Vagina (tissue), 2 donors: ENCODE measurements at places on chromosomes 13 and 19.

DNA sequence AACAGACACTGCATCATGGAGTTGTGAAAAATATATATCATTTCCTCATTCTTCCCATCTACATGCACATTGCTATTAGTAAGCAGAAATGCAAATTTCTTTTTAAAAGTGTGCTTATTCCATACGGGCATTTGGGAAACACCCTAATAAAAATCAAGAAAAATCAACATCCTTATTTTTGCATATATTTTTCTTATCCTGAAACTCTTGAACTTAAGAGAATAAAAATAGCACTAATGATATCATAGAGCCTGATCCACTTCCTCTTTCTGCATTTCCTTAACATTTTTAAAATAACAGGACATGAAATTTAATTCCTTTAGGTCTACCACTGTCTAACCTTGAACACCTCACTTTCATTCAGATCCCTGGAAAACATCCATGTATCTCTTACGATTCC lies 123.3 kb downstream of the VWA8 start:
- DNase-seq = no peak

- no peak for DNase-seq
These were observed 102.2 kb downstream of the PIBF1 start for GRCh38 chr13:72884101-72884500.

GRCh38 chr19:57241176-57241575 lies 744 bp downstream of the ZNF805 start:
- DNase-seq = peak; percentile 32

DNA sequence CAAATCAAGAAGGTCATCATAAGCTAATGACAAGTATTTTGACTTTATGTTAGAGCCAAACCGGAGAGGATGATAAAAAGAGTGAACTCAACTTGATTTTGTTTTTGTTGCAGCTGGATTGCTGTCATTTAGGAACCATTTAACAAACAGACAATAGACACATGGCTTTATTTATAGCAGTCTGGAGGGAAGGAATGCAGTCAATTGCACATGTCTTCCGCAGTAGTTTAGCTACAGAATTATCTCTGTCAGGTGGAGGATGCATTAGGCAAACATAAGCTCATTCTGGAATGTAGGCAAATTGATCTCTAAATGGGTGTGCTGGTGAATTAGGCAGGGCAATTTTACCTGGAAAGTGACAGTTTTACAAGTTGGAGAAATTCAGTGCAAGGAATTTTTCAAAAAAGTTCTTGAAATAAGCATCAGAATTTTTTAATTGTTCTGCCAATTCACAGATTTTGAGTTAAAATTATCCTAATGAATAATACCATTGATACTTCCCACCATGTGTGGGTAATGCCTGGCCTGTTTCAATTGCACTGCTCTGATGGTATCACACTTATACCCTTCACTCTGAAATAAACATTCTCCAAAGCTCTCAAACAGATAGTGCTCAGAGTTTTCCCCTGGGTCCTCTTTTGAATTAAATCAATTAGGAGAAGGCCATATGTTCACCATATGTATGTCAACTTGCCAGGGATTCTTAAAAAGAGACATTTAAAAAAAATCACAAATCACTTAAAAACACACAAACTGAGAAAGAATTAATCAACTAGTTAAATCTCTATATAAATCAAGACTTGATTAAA lies 318.3 kb downstream of the NDFIP2 start:
- no peak for DNase-seq

DNA sequence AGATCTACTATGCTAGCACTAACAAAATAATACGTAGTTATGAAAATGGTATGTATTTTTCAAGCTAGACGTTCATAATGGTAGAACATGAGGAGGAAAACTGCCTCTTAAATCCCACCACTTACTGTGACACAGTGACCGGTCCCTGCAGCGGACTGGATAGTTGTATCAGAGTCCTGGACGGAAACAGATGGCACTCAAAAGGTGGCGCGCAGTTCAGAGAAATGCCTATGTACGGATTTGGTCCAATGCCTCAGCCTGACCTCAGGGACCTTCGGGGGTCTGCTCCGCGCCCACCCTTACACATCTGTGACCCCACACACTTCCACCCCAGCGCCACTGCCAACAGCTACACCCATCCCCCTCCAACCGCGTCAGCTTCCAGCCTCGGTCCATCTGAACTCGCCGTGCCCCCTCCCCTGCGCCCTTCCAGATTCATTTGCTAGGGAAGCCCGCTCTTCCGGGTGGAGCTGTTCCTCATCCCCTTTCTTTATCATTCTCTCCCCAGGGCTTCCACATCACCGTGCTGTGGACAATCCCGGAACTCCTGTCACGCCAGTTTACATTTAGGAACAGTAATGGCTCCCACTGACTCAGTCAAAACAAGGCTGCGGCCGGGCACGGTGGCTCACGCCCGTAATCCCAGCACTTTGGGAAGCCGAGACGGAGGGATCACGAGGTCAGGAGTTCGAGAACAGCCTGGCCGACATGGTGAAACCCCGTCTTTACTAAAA lies 792 bp upstream of the LENG8 start:
- no peak for DNase-seq

DNA sequence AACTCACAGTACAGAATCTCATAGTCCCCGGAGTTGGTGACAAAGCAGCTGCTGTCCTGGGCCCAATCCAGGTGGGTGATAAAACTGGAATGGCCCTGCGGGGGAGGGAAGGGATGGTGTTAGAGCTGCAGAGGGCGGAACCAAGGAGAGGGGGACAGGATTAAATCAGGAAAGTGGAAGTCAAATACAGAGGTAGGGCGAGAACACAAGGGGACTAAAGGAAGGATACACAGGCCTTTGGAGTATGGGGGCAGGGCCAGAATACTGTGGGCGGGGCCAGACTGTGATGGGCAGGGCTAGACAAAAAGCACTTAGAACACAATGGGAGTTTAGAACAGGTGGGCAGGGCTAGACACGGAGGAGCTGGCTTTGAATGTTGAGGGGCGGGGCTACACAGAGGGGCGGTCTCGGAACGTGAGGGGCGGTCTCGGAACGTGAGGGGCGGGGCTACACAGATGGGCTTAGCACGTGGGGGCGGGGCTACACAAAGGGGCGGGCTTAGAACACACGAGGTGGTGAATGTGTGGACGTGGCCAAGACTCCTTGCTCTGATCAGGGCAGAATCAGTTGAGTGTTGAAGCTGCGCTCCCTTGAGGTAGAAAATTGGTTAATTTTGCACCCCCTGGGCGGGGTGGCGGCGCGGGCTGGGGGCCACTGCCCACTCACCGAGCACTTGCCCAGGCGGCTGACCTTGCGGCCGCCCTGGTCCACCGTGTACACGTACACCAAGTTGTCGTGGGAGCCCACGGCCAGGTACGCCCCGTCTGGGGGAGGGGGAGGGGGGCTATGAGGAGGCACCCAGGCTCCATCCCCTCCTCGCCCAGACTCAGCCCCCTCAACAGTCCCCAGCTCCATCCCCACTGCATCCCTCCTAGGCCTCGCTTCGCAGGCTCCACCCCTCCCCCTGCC lies 14.0 kb upstream of the GPR4 start:
- DNase-seq = no peak

DNA sequence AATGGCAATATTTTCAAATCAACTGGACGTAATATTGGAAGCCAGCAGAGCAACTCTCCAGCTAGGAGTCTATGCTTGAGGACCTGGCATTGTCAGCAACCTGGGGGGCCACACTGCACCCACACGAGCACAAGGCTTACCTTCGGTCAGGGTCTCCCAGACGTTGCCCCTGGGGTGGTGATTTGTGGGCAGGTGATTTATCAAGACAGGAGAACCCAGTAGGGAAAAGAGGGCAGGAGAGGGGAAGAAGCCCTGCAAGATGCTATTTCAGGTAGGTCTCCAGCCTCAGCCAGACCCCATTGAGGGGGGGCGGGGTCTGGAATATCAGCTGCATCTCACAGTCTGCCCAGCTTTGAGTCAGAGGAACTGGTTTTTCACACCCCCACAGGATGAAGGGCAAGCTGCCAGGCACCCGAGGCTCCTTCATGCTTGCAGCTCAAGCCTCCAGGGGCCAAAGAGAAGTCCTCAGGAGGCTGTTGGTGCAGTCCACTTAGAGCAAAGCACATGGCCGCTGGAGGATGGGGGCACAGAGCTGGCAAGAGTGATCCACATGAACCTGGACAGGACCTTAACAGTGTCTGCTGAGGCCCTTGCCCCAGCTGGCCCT lies 80.9 kb upstream of the UQCRFS1 start:
- no peak for DNase-seq
